Hepatocyte (in vitro differentiated cells): ENCODE measurements at places on chromosomes 6 and 20.

DNA sequence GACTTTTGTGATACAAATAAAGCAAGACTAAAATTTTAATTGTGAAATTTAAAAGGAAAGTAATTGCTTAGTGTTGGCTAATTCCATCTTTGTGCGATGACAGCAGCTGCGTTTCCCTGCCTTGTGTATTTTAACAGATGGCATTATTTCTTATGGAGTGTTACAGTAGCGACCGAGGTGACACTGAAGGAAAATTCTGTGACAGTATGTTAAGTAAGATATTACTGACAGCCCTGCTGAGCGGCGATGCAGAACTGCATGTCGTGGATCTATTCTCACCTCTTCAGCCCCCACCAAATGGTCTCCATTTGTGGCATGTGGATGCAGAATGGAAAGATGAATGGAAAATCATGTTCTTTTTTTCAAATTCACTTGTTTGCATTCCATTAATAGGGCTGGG lies 289.4 kb downstream of the RNF144B start:
- no peak for DNase-seq

DNA sequence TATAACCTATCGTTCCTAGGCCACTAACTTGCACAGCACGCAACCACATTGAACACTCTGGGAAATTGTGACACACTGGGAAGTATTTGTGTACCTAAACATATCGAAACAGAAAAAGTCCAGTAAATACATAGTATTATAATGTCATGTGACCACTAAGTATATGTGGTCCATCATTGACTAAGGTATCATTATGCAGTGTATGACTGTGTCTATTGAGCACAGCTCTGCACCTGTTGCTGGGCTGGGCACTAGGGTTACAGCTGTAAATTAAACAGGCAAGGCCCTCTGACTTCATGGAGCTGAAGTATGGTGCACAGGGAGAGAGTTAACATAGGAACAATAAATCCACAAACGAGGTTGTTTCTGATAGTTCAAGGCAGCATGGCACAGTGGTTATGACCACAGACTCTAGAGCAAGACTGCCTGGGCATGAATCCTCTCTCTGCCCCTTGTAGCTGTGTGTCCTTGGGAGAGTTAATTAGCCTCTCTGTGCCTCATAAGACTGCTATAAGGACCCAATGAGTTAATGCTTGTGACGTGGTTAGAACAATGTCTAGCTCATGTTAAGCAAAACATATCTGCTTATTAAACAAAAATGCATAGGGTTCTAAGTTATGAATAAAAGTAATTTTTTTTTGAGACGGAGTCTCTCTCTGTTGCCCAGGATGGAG lies 10.6 kb downstream of the BCAS1 start:
- no peak for DNase-seq

- no peak for DNase-seq
Observed at GRCh38 chr20:57703013-57703412, 6.8 kb downstream of the PMEPA1 start.

DNA sequence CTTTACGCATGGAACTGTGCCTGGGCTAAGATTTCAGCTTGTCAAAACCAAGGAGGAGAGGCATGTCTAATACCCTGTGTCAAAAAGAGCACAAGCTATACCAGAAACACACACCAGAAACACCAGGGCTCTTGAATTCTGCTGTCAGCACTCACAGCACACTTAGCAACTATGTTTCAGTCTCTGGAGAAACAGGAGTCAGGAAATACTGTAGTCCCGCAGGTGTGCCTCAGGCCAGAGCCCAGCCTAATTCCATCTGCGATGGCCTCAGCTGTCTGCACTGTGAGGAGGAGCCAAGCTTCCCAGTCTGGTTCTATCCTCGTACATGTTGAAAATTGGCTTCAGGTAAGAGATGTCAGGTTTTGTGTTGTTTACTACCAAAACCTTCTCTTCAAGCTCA lies 31.6 kb downstream of the MTRES1 start:
- DNase-seq, result no peak

GRCh38 chr6:75205776-75206575 lies at the start of gene COL12A1:
Gene COL12A1, minus strand, starts transcription at chr6:75206053. Its CDS starts 3,261 bp downstream, at chr6:75202792.
- peak; percentile 87 for DNase-seq

GRCh38 chr6:142883011-142883410 lies 62.0 kb downstream of the HIVEP2 start:
- DNase-seq, result no peak

GRCh38 chr6:89745716-89746115 lies 73.9 kb downstream of the MDN1 start:
- no peak for DNase-seq

GRCh38 chr20:2871111-2871465 lies 2.2 kb upstream of the PTPRA start:
- no peak for DNase-seq

GRCh38 chr6:28334286-28335039 lies 1.5 kb downstream of the ZSCAN31 start:
- DNase-seq, result no peak

GRCh38 chr6:92752114-92752513 lies 667.2 kb downstream of the EPHA7 start:
- no peak for DNase-seq

DNA sequence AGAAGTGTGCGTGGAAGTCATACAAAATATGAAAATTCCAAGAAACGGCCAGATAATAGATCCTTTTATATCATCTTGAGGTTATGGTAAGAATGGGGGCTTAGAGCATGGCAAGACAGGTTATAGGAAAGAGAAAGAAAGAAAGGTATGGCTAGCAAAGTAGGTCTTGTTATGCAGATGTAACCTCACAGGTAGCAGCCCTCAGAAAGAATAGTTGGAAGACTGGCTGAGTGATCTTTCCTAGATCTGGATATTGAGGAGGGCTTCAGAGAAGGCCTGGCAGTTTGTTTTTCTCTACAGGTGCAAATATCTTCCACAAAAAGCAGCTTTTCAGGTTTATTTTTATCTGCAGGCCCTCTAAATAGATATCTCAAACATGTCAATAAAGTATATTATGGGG lies 679.5 kb downstream of the KHDRBS2 start:
- DNase-seq, result no peak

DNA sequence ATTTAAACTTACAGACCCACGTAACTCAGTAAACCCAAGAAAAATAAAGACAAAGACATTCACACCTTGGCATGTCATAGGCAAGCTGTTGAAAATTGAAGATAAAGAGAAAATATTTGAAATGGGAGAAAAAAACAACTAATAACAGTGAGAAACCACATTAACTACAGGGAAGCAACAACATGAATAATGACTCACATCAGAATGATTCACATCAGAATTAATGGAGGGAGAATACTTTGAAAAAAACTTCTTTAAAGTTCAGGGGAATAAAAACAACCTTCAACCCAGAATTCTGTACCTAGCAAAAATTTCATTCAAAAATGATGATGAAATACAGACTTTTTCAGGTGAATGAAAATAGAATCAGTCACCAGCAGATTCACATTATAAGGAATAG lies 32.9 kb upstream of the SLC22A3 start:
- no peak for DNase-seq

DNA sequence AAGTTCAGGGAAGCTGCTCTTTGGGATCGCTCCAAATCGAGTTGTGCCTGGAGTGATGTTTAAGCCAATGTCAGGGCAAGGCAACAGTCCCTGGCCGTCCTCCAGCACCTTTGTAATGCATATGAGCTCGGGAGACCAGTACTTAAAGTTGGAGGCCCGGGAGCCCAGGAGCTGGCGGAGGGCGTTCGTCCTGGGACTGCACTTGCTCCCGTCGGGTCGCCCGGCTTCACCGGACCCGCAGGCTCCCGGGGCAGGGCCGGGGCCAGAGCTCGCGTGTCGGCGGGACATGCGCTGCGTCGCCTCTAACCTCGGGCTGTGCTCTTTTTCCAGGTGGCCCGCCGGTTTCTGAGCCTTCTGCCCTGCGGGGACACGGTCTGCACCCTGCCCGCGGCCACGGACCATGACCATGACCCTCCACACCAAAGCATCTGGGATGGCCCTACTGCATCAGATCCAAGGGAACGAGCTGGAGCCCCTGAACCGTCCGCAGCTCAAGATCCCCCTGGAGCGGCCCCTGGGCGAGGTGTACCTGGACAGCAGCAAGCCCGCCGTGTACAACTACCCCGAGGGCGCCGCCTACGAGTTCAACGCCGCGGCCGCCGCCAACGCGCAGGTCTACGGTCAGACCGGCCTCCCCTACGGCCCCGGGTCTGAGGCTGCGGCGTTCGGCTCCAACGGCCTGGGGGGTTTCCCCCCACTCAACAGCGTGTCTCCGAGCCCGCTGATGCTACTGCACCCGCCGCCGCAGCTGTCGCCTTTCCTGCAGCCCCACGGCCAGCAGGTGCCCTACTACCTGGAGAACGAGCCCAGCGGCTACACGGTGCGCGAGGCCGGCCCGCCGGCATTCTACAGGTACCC lies at the start of gene ESR1:
ESR1 (plus strand) TSS at position 170 of the 858 bp plus-strand sequence; CDS start at position 401, 231 bp downstream.
- peak; percentile 25 for DNase-seq

GRCh38 chr6:63121166-63121565 lies 90.1 kb upstream of the FKBP1C start:
- no peak for DNase-seq

- no peak for DNase-seq
Observed at GRCh38 chr6:69663215-69663614, 133.6 kb downstream of the LMBRD1 start.

GRCh38 chr6:4671587-4672115 lies 104.6 kb upstream of the CDYL start:
- no peak for DNase-seq

DNA sequence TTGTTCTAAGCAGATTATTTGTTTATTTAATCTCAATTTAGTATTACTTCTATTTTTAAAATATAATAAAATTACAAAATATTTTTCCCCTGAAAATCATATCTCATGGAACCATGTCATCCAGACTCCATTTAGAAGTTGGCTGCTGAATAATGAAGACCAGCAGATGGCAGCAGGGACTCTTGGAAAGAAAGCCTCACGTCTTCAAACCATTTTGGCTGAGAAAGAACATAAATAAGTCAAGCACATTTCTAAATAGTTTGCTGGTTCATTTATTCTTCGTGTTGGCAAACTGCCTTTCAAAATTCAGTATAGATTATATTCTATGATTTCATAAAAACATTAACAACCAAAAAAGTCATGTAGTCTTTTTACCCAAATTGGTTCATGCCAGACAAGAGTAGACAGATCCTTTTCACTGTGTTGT lies 71.7 kb downstream of the RCAN2 start:
- peak; percentile 80 for DNase-seq

DNA sequence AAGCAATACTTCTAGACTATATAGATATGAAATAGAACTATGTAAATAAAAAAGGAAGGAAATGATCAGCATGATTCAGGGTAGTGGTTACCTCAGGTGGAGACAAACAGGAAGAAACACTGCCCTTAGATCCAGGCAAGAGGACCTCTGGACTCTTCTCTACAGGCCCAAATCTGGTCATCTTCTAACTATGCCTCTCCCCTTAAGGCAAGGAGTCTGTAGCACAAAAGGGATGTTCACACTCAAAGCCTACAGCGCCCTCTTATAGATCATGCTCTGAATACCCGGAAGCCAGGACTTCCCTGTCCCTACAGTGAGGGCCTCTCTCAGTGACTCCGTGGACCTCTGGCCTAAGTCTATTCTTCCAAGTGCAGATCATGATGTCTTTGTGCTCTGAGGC lies 30.4 kb upstream of the HIVEP2 start:
- DNase-seq, result no peak

GRCh38 chr6:152575161-152575560 lies 62.0 kb downstream of the SYNE1 start:
- no peak for DNase-seq

GRCh38 chr20:10250902-10251301 lies 32.3 kb downstream of the SNAP25 start:
- peak; percentile 47 for DNase-seq

DNA sequence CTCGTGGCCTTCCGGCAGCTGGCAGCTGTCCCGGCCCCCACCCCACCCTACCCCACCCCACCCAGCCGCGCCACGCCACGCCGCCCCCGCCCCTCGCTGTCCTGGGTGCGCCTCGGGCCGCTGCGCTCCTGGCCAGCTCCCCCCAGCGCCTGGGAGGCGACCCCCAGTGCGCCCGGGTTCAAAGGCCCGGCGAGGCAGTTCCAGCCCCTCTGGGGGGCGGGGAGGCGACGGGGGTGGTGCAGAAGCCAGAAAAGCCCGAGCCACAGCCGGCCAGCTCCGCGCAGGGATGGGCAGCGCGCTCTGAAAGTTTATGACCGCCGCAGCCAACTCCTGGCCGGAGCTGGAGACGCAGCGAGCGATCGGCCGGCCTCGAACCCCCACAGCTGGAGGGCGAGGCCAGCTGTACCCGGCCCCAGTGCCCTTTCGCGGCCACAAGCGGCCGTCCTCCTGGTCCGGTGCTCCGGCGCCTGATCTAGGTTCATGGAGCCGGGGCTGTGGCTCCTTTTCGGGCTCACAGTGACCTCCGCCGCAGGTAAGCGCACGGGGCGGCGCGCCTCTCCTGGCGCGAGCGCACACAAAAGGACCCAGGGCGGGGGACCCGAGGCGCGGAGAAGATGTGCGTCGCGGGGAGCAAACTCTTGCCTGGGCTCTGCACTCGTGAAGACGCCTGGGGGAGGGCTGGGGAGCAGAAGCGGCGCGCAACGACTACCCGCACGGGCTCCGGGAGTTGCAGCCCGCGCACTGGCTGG lies at the start of gene EDN3:
EDN3 (plus strand) TSS at position 279 of the 749 bp plus-strand sequence; CDS start at position 481, 202 bp downstream.
- DNase-seq, result peak; percentile 29

- peak; percentile 52 for DNase-seq
Observed at GRCh38 chr6:26351544-26351953, 13.4 kb upstream of the BTN3A2 start.

DNA sequence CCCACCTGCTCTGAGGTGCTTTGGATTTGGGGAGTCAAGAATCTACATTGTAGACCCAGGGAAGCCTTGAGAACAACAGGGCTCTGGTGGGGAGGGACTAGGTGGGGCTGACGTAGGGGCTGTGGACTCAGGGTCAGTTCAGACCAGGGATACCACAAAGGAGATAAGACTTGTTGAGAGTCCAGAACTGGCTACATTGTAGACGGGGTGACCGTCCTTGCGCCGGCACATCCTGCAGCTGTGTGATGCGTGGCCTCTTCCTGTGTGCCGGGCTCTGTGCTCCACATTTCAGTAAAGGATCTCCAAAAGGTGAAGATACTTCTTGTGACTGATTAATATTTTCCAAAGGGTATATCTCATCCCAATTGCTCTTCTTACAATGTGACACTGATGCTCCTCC lies 9.8 kb upstream of the TLDC2 start:
- DNase-seq, result no peak

DNA sequence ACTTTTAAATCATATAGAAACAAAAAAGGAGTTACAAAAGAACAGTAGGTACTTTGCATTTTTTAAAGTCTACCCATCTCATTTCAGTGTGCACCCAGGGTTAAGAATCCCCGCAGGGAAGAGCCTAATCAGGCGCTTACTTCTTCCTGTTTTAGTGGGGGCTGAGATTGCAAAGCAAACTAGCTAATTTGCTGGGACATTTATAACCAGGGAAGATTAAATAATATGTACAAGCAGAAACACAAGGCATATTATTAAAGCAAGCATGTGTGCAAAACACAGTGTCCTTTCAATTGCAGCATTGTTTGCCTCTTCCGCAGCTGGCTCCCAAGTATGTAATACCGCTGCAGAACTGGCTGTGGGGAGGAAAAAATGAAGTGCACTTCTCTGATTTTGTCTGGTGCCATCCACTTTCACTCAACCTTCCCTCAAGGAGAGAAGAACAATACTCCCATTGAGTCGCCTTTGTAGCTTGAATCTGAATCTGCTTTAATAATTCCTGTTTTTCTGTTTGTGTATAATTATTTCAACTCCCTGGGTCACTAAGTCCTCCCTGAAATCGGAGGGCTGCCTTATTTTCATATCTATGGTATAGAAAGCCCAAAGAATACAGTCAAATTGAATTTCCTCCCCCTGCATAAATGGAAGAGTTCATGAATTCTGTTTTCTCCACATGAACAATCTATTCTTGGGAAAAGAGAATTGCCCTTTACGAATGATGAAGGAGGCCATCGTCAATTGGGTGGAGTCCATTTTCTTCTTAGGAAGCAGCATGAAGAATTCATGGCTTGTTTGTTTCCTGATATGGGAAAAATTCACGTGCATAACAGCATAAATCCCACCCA lies 23.3 kb upstream of the BCAS1 start:
- no peak for DNase-seq
